ENCODE measurements at places on chromosomes 7 and 10.

GRCh38 chr7:128053023-128053422 lies 21.8 kb upstream of the LRRC4 start:
- no peak for DNase-seq

DNA sequence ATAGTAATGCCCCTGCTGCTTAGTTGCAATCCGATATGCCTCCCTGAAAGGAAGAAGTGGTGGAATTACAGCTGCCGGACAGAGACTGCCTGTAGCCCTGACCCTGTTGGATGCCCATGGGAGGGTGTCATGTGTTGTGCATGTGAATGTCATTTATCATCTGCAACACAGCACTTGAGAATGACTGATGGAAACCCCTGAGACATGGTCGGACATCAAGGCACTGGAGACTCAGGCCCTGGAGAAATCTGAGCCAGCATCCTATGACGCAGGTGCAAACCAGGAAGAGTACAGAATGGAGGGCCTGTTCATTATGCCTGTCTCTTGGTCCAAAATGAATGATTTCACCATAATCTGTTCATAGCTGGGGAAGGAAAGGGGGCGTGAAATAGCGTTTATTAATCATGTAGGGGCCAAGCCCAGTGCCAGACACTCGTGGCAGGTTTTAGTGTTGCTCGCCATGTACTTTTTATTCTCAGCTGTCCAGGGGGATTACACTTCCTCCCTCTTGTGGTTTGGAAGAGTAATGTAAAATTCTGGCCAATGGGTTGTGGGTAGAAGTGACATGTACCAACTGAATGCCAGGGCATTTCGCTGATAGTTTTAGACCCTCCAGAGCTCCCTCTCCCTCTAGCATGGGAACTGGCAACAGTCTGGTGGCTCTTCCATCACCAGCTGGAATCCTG lies 23.0 kb upstream of the LEP start:
- no peak for DNase-seq

DNA sequence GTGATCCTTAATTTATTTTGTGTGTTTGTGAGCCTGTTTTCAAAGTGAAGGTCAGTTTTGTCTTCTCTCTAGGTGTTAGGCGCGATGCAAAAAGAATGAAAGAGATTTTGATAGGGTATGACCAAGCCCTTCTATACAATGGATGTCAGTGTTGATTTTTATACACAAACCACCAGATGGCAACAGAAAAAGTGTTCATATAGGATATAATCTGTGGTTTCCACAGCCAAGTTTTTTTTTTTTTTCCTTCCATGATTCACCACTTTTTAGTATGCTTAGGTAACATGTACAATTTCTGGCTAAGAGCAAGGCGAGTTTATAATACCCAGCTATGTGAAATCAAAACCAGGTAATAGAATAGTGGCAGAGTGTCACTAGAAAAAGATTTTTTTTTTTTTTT lies 8.1 kb downstream of the SDK1 start:
- no peak for DNase-seq

DNA sequence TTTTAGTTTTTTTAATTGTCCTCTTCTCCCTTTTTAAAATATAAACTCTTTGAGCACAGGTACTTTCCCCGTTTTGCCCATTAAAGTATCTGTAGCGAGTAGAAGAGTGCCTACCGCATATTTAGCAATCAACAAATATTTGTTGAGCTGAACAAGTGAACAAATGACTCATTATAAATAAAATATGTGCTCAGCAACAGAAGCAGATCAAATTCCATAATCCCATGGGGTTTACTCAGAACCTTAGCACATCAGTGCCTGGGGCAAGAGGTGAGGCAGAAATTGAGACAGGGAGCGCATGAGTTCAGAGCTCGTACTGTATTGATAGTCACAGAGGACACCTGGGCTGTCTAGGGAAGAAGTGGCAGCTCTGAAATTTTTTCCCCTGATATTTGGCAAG lies 161.0 kb downstream of the SEM1 start:
- no peak for DNase-seq

- no peak for DNase-seq
These were observed 130.0 kb downstream of the ARHGAP22 start for GRCh38 chr10:48474765-48475365.

DNA sequence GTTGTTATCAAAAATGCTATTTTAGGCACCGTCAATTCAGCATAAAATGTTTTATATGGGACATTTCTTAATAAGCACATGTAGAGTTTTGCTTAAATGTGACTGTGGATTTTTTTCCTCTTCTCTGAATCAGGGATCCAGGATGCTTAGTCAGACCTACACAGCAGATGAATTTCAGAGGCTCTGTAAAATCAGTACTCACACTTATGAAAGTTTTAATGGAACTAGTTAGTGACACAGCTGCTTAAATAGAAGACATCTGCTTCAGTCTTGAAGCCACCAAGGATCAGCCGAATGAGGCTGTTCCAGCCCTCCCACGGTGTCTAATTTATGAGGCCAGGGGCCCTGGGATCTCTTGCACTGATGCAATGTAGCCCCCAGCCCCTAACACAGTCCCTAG lies 136.0 kb downstream of the MYOF start:
- no peak for DNase-seq

- no peak for DNase-seq
These were observed 152.0 kb upstream of the NRBF2 start for GRCh38 chr10:62981096-62981495.

- no peak for DNase-seq
These were observed 15.8 kb upstream of the YAE1 start for GRCh38 chr7:39550411-39550810.

DNA sequence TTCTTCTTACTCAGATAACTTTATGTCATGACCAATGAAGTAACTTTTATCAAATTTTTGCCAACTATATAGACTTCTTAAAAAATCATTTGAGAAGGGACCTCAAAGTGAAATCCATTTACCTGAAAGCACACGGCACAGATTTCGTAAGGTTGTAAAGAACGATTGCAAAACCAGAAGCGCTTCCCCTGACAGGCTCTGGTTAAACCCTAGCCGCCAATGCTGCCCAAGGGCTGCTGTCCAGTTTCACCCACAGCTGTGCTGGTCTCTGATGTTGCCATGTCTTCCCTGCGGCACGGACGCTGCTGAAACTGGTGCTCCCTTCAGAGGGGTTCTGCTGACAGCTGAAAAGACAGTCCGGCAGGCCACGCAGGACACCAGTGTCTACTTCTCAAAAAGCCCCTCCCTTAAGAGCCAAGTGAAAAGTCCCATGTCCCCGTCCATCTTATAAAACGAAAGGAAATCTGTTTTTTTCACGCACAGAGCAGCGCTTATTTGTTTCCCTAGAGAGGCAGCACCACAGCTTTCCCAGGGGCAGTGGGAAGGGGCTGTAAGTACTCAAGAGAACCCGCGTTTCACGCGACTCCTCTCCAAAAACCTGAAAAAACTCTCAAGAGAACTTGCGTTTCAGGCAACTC lies 32.5 kb downstream of the GNA12 start:
- no peak for DNase-seq

GRCh38 chr10:49172061-49172776 lies 16.0 kb downstream of the TMEM273 start:
- no peak for DNase-seq

DNA sequence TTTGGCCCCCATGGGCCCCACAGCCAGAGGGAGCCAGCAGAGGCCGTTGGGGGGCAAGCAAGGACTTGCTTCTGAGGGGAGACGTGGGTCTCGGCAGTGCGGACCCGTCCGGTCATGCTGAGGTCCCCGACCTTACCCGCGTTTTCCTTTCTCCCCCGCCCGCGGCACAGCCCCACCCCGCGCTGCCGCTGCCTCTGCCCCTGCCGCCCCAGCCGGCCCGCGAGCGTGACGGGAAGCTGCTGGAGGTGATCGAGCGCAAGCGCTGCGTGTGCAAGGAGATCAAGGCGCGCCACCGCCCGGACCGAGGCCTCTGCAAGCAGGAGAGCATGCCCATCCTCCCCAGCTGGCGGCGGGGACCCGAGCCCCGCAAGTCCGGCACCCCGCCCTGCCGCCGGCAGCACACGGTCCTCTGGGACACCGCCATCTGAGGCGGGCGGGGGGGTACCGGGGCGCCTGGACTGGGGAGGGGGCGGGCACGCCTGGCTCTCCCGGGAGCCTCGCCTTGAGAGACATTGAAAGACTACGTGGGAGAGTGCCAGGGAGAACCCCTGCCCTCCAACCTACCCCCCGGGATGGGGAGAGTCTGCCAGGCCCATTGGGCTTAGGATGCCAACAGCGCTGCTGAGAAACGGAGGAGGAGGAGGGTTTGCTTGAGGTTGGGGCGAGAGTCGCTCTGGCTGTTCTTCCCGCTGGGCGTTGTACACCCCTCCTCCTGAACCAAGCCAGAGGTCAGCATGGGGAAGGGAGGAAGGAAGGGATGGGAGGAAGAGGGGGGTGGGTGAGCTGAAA lies 9.9 kb downstream of the NYAP1 start:
- DNase-seq, result peak; percentile 33

DNA sequence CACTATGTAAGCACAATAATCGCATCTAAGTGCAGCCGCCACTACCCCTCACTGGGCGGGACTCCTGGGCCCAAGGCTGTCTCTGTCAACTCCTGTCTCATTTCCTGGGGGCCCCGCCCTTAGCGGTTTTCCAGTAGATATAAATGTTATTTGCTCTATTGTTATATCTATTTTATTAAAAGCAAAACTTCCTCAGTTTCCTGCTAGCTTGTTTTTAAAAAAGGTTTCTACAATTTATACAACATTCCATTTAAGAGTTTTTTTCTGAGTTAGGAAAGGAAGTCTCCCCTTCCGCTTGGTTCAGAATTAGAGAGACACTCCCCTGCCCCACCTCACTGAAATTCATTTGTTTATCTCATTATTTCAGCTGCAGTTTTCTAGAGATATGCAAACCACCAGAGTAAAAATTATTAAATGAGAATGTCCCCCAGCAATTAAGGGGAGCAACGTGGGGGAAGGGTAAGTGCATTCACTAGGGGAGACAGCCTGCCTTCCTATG lies 82.7 kb downstream of the RAMP3 start:
- no peak for DNase-seq

GRCh38 chr10:74634995-74635536 lies 191.3 kb upstream of the KAT6B start:
- no peak for DNase-seq

- DNase-seq, result no peak
These were observed 48.7 kb downstream of the FAM171A1 start for GRCh38 chr10:15322356-15322755.

DNA sequence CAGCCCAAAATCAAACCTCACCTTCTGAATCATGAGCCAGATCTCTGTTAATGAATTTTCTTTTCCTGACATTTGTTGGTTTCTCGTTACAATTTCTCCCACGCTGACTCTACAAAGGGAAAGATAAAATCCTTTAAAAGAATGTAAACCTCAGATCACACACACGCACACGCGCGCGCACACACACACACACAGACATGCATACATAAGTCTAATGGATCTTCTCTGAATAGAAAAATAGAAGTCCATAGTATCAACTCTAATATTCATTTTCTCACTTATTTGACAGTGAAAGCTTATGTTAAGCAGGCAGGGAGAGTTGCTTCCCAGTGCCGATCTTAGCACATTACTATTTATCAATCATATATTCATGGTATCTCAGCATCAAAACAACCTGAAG lies 1.4 kb downstream of the ETV1 start:
- DNase-seq, result no peak
